Activated T-helper 2 cell treated with anti-CD3 and anti-CD28 coated beads, Interferon-gamma antibody, Interleukin-2, Interleukin-4, amounts not matched to agents 10 μg/mL and 5 μg/mL and 100 μg/mL, durations not matched to agents 14 hours and 24 hours and 36 hours (primary cell): ENCODE measurements at places on chromosomes 4 and X.

- DNase-seq = no peak
These were observed 23.1 kb upstream of the TLR7 start for GRCh38 chrX:12843668-12844279.

- no peak for DNase-seq
These were observed 98.3 kb upstream of the NWD2 start for GRCh38 chr4:37146260-37146659.

- no peak for DNase-seq
These were observed 87.0 kb downstream of the NKX6-1 start for GRCh38 chr4:84412062-84412461.

GRCh38 chr4:119721878-119722277 is 93.3 kb upstream of the PDE5A start:
- DNase-seq = no peak

GRCh38 chr4:95265814-95266740 is 282.7 kb downstream of the UNC5C start:
- DNase-seq = no peak

- no peak for DNase-seq
These were observed 14.3 kb downstream of the CCDC22 start for GRCh38 chrX:49249616-49250015.

DNA sequence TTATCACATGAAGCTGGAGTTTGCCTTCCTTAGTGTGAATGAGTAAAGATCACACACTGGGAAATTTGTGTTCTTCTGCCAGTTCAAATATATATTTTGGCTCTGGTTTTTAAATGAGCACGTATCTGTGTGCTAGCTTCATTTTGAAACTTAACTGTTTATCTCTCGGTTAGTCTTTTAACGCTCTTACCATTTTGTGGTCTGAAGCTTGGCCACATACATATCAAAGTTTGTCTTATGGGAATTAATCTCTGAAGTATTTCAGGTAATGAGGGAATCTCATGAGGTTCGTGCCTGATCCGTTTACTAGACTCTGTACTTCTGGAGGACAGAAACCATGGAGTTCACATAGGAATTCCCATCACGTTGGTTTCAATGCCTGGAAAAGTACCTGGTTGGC is 13.8 kb downstream of the ATP10D start:
- DNase-seq = no peak

DNA sequence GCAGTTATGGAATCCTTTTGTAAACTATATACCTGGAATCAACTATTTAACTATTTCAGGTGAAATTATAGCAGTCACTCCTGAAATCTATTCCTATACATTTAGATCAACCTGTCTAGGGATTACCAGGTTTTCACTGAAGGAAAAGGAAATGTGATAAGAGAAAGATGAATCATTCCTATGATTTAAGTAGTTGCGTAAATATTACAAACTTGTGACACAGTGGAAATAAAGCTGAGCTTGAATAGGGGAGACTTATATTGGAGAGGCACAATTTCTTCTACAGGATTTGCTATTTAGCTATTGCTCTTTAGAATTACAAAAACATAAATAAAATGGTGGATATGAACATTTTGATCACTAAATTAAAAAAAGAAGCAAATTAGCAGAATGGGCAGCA is 284.1 kb upstream of the EPHA5 start:
- no peak for DNase-seq

GRCh38 chrX:17674601-17675000 is 62.7 kb upstream of the SCML1 start:
- DNase-seq = no peak

- no peak for DNase-seq
These were observed 19.0 kb upstream of the MRPL1 start for GRCh38 chr4:77843628-77844027.

- DNase-seq = no peak
These were observed 33.9 kb downstream of the BCLAF3 start for GRCh38 chrX:19956923-19957322.

DNA sequence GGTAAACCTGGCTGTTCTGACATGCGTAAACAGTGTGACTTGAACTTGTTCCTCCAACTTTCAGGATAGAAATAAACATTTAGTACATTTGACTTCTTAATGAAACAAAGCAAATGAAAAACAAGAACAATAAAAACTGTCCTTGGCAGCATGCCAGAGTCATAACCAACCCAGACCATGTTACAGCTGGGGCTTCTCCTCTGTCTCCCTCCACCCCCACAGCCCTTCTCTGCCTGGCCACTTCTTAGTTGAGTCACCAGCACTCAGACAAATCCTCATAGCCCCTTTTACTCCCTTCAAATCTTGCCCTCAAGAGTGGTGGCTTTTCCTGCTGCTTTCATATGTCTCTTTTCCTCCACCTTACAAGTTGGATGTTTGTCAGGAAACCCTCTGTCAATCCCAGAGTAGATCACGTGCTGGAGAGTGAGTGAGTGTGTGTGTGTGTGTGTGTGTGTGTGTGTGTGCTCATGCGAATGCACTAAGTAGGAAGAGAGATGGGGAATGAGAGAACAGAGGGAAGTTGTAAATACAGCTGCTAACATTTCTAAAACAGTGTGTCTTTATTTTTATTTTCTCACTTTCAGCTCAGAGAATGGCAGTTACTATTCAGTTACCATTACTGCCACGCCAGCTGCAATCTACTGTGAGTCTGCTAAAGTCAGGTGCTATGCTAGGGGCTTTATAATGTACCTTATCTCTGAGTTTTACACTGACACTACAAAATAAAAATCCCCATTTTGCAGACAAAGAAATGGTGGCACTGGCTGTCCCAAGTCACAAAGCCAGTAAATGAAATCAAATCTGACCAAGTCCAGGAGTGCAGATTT is 15.0 kb downstream of the SCARB2 start:
- DNase-seq = no peak

DNA sequence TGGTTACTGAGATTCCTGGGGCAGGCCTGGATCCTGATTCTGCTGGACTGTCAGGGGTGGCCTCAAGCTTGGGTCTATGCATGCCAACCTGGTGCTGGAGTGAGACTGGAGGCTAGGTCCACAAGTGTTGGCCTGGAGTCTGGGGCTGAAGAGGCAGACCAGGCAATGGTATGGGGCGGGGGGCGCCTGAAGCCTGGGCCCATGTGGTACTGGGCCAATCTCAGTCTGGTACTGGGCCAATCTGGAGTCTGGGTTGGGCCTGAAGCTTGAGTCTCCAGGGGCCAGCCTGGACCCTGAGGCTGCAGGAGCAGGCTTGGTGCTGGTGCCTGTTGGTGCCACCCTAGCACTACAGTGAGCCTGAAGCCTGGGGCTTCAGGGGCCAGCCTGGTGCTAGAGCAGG is 108.9 kb upstream of the ZCCHC13 start:
- no peak for DNase-seq

GRCh38 chr4:7766661-7767345 is 172.9 kb downstream of the AFAP1 start:
- DNase-seq = no peak

- no peak for DNase-seq
These were observed 287.1 kb upstream of the ADGRL3 start for GRCh38 chr4:60913002-60913401.

- no peak for DNase-seq
These were observed 607.4 kb upstream of the FAM241A start for GRCh38 chr4:111537871-111538270.

DNA sequence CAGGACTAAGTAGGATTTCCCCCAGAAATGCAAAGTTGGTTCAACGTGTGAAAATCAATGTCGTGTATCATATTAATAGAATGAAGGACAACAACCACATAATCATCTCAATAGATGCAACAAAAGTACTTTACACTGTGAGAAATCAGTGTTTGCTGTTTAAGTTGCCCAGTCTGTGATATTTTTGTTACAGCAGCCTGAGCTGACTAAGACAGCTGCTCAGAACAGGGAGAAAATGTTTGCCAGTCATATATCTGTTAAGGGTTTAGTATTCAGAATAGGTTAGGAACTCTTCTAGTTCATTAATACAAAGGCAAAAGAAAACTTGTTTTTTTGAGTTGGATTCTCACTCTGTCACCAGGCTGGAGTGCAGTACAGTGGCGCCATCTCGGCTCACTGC is 12.5 kb downstream of the MAEA start:
- DNase-seq = no peak

DNA sequence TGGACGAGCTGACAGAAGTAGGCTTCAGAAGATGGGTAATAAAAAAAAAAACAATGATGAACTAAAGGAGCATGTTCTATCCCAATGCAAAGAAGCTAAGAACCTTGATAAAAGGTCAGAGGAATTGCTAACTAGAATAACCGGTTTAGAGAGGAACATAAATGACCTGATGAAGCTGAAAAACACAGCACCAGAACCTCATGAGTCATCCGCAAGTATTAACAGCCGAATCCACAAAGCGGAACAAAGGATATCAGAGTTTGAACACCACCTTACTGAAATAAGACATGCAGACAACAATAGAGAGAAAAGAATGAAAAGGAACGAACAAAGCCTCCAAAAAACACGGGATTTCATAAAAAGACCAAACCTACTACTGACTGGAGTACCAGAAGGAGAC is 10.5 kb downstream of the NELFA start:
- no peak for DNase-seq

- no peak for DNase-seq
These were observed 31.1 kb downstream of the CLDN22 start for GRCh38 chr4:183288955-183289354.

DNA sequence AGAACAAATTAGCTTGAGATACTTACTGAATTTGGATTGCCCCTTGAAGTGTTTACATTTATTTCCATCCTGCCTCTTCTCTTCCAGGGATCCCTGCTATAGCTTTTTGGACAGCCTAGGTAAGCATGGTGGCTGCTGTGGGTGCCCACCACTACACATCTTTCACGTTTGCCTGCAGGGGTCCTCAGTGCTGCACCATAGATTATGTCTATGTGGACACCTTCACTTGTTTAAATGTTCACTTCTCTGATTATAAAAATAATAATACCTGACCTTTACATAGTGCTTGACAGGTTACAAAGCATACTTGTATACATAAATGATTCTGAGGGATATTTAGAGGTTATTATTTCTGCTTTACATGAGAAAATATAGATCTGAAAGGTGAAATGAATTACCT is 67.9 kb upstream of the SLC4A4 start:
- DNase-seq = no peak

DNA sequence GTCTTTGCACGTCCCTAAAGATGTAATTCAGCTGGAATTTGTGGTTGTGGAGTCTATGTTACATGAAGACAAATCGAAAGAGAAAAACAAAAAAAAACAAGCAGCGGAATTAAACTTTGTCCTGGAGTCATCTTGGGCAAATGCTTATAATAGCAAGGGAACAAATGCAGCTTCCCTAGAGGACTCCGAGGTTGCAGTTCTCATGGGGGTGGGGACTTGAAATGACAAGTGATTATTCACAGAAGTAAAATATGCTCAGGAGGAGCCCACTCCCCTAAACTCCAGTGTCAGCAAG is 362.4 kb downstream of the ARHGAP24 start:
- DNase-seq = no peak

DNA sequence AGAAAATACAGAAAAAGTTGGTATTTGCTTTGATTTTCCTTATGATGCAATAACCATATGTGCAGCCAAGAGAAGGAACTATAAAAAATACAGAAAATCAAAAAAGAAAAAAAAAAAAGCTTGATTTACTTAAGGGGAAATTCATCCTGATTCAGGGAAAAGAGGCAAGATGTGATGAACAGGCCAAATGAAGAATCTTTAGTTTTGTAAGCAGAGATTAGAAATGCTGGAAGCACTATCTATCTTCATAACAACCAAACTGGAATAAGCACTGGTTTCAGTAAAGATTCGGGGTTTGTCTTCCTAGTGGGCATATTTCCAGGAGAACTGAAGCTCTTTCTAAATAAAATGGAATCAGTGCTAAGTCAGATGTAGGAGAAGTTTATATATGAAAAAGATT is 82.9 kb upstream of the KCNIP4 start:
- no peak for DNase-seq

- DNase-seq = no peak
These were observed 16.2 kb upstream of the SCRG1 start for GRCh38 chr4:173415092-173415491.

- no peak for DNase-seq
These were observed 1889.1 kb upstream of the AGA start for GRCh38 chr4:179331362-179331761.

DNA sequence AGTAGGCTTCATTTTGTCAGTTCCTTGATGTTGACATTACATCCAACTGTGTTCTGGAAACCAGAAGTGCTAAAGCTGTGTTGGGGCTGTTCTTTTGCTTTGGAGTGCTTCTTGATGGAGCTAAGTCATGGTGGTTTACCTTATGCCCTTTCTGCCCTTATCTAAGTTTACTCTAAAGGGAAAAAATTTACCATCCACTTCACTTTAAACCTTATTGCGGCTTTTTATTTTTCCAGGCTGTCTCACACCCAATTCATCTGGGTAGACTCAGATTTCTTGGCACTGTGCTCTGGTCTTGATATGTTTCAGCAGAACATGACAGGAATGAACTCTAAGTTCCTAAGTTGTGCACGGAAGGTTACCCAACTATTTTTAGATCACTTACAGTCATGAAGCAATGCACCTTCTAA is 104.7 kb upstream of the TTC29 start:
- no peak for DNase-seq

- no peak for DNase-seq
These were observed 143.2 kb downstream of the FRYL start for GRCh38 chr4:48636911-48637310.

- no peak for DNase-seq
These were observed 63.5 kb upstream of the PGM2 start for GRCh38 chr4:37762991-37763368.

GRCh38 chr4:48255072-48255958 is 14.3 kb downstream of the TEC start:
- no peak for DNase-seq

DNA sequence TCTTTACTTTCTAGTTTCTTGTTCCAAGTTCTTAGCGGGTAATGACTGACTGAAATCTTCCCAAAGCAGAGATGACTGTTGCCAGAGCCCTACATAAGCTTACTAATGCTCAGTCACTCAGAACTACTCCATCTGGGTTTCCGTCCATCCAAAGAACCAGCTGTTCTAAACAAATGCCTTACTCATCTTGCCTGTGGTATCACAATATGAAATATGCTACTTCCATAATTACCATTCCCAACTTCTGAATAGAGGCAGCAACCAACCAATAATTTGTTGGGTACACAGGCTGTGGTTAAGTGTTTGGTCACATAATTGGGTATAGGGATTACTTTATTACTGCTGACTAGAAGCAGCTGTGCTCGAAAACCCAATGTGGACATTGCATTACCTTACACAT is 930.2 kb upstream of the DIAPH2 start:
- no peak for DNase-seq

DNA sequence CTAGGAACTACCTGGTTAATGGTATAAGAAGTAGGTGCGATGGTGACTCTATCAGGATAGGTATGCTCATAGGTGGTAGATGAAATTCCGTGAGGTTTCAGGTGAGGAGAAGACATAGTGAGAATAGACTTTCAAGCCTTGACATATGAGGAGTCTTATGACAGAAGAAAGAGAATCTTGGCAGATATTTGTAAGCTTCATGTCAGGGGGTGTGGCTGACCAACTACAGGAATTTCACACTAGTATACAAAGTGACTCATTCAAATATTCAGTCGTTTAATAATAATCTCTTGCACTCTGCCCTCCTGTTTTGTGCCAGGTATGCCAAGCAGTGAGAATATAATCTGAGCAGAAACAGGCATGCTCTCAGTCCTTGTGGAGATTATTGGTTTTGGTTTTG is 22.8 kb downstream of the PACRGL start:
- no peak for DNase-seq

- peak; percentile 58 for DNase-seq
These were observed 14.8 kb upstream of the SPON2 start for GRCh38 chr4:1187182-1187581.
